ENCODE measurements at places on chromosomes 1 and 21. TPM values are rescaled to one million over a fixed set of nuclear protein-coding genes. Genes with fewer than 3 reads are reported as not detected.

DNA sequence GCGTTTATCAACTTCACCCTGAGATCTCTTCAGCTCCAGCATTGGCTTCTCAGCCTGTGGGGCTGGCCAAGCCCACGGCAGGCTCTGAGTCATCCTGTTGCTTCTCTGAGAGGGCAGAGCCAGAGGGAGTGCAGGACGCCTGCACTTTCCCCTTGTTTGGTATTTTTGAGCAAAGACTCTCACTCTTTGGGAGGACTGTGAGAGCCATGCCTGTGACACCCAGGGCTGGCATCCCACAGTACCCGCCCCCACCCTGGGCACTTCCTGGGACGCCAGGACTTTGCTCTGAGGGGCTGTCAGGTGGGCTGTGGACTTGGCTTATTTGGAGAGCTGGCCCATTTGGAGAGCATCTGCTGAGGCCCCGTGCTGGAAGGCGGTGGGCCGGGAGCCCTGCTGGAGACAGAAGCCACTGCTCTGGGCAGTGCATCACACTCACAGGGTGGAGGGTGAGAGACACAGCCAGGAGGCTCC lies 37.4 kb downstream of the VANGL1 start:
- DNase-seq, result no peak

DNA sequence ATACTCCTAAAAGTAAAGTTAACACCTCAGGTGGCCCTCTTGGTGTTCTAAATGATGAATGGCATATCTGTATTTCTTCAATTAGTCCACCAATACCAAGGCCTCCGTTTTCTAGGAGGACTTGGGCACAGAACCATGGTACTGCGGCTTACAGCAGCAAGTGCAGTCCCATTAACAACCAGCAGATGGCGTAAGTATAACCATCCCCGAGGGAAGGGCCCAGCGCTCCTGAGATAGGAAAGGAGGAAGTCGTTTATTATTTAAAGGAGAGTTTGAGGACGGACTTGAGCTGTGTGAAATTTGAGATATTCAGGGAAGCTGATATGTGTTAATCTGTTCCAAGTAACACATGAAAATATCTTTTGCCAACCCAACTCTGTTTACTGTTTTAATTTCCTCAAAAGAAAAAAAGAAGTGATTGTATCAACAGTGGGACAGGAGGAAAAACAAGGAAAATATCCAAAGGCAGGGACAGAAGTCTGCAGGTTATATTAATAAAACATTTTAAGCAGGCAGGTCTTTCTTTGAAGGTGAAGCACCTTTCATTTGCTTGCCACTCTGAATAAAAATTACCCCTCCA lies 37.7 kb upstream of the KCNJ15 start:
- DNase-seq, result no peak

DNA sequence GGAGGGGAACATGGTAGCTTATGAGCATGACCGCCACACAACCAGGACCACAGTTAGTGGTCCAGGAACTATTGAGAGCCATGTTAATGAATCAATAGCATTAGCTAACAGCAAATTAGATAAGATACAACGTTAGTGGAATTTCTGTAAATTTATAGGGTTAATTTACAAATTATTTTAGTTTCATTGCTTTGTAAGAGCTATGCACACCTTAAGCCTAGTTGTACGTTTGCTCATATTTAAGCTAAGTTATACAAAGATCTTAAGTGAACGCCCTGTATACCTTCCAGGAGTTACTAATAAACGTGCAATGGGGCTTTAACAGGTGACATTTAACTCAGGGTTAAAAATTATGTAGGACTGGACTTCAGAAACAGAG lies 749 bp downstream of the EXOSC10 start:
- no peak for DNase-seq

- no peak for DNase-seq
Measured at GRCh38 chr1:30036229-30036547, 687.2 kb downstream of the MATN1 start.

- DNase-seq, result no peak
Measured at GRCh38 chr21:30146558-30147282, 19.9 kb downstream of the CLDN17 start.

- no peak for DNase-seq
Measured at GRCh38 chr21:33831962-33832659, 83.5 kb downstream of the ATP5PO start.

- no peak for DNase-seq
Measured at GRCh38 chr1:3799976-3800685, 3.8 kb upstream of the LRRC47 start.

DNA sequence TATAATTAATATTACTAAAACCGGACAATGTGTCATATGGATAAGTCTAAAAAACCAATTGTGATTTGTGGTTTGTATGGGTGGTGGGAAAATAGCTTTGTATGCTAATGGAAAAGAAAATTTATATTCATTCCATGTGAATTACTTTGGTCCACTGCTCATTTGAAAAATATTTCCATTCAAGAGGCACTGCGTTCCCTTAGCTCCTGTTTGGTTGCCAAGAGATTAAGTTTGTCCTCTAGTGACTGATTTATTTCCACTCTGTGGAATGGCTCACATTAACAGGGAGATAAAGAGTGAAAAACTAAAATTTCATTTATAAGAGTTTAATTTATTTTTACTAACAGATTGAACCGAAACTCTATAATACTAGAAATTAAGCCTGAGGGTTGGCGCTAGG lies 744.1 kb upstream of the CHRM3 start:
- DNase-seq, result no peak

GRCh38 chr1:65476327-65476726 lies 55.9 kb downstream of the LEPR start:
- no peak for DNase-seq

DNA sequence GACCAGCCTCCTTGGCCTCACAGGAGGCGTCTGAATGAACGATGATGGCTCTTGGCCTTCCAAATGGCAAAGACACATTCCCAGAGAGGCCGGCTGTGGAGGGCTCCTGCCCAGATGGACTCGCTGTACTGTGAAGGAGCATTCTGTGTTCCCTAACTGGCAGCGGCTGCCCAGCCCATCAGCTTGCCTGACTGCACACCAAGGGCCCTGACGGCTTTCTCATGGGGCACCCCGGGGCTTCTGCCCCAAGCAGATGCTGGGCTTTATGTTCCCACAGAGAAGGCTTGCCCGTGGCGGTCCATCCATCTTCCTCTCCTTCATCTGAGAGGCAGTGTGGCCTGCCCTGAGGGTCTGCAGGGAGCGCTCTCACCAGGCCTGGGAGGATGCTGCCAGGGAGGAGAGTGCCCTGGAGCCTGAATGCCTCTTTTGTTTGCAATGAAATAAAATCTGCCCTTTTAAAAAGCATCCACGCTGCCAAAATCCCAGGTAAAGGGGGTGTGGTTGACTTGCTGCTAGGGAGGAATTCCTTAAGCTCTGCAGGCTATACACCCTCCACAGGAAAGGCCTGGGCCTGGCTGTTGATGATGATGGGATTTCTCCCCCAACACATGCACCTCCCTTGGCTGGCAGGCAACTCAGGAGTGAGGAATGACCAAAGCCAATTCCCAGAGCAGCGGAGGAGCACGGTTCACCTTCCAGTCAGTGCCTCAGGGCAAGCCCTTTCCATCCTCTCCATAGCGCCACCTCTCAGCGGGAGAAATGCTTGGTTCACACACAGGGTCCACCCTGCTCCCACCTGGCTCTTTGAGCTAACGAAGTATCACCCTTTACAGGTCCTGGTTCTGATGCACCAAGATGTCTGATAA lies 84.6 kb upstream of the SSX2IP start:
- DNase-seq, result no peak

GRCh38 chr21:31156662-31157061 lies 118.4 kb upstream of the KRTAP19-8 start:
- no peak for DNase-seq

CRB1 gene
- total RNA-seq, result not detected

FAM72D gene
- 2.0 TPM for total RNA-seq

GPR3 gene
- total RNA-seq, result 0.74 TPM

ROR1 gene
- total RNA-seq, result 11.0 TPM

COL16A1 gene
- 82.3 TPM for total RNA-seq

DENND2C gene
- total RNA-seq, result 25.5 TPM

RIPK4 gene
- 28.0 TPM for total RNA-seq

BLACAT1 gene
- 0.98 TPM for total RNA-seq

NUDT4B gene
- total RNA-seq, result not detected

C1orf232 gene
- not detected for total RNA-seq
